ENCODE measurements at places on chromosomes 4 and X.

DNA sequence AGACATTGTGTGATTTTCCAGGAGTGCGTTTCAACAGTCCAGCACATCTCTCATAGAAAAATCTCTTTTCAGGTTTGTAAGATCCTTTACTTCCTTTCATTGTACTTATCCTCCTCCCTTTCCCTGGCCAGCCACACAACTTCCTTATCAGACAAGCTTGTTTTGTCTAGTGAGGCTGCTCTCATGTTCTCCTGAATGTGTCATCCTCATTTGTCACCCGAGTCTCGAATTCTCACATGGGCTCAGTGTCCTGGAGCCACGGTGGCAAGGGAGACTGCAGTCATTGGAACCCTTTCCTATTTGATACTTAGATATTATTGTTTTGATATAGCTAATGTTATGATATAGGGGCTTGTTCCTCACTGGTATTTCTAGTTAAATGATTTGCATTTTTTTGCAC lies 16.9 kb downstream of the SYNPO2 start:
- no peak for DNase-seq

DNA sequence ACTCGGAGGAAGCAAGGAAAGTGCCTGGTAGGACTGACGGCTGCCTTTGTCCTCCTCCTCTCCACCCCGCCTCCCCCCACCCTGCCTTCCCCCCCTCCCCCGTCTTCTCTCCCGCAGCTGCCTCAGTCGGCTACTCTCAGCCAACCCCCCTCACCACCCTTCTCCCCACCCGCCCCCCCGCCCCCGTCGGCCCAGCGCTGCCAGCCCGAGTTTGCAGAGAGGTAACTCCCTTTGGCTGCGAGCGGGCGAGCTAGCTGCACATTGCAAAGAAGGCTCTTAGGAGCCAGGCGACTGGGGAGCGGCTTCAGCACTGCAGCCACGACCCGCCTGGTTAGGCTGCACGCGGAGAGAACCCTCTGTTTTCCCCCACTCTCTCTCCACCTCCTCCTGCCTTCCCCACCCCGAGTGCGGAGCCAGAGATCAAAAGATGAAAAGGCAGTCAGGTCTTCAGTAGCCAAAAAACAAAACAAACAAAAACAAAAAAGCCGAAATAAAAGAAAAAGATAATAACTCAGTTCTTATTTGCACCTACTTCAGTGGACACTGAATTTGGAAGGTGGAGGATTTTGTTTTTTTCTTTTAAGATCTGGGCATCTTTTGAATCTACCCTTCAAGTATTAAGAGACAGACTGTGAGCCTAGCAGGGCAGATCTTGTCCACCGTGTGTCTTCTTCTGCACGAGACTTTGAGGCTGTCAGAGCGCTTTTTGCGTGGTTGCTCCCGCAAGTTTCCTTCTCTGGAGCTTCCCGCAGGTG lies 637 bp downstream of the AR start:
- DNase-seq, result no peak

- no peak for DNase-seq
Observed at GRCh38 chrX:148741441-148741840, 241.0 kb downstream of the AFF2 start.

- DNase-seq, result no peak
Observed at GRCh38 chr4:155609455-155610059, 57.1 kb upstream of the GUCY1A1 start.

DNA sequence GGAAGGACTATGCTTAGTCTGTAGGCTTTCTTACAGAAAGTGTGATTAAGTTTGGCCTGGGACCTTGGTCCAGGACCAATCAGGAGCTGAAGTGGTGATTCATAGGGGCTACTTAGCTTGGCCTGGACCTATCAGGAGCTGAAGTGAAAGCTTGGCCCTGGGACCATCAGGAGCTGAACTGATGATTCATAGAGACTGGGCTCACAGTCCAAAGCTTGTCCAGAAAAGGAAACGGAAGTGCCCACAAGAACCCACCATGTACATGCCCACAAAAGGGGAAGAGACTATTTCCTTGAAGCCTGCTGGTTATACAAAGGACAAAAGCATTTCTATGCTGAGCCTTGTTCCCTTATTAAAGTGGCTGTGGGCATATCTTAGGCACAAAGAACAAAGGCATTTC lies 12.6 kb downstream of the TENT5D start:
- DNase-seq, result no peak

GRCh38 chr4:21374641-21375368 lies 573.8 kb downstream of the KCNIP4 start:
- DNase-seq, result no peak

GRCh38 chr4:121242188-121242750 lies 78.1 kb upstream of the TNIP3 start:
- no peak for DNase-seq

- DNase-seq, result no peak
Observed at GRCh38 chr4:26379837-26380236, 59.0 kb downstream of the RBPJ start.

DNA sequence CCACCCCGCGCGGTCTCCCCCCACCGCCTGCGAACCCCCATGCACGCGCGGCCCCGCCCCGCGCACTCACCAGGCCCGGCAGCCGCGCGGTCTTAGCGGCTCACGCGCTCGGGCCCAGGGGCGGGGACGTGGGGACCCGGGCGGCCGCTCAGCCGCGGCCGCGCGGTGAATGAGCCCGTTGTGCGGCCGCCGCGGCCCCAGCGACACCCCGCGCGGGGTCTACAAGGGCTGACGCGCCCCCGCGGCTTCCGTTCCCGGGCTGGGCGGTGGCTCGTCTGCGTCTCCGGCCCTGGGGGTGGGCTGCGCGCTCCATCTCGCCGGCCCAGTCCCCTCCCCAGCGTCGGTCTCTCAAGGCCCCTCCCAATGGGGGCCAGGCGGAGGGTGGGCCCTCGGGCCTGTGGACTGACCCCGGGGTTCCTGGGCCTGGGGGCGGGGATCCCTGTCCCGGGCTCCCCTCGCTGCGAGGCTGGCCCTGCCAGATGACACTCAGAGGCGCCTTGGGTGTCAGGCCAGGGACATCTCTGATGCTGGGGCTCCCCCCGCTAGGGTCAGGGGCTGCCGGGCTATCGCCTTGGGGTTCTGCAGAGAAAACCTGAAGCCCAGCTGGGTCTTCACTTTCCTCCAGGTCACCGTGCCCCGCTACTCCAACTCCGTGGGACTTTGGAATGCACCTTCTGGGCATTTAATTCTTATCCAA lies 4.3 kb upstream of the SLC26A1 start:
- no peak for DNase-seq

DNA sequence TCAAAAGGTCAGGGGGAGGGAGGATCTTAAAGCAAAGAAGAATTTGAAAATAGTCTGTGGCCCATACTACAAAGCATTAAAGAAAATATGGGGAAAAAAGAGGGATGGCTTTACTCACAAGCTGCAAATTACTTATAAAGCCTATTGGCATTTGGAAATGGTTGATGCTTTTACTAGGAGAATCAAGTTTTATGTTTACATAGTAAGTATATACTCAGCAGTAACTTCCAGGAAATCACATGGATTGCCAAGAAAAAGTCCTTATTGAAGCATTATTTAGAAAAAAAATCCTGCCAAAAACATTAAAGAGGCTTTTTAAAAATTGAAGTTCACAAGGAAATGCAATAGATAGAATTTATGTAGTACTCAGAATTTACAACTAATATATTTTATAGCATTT lies 8.4 kb upstream of the SH3RF1 start:
- DNase-seq, result no peak

DNA sequence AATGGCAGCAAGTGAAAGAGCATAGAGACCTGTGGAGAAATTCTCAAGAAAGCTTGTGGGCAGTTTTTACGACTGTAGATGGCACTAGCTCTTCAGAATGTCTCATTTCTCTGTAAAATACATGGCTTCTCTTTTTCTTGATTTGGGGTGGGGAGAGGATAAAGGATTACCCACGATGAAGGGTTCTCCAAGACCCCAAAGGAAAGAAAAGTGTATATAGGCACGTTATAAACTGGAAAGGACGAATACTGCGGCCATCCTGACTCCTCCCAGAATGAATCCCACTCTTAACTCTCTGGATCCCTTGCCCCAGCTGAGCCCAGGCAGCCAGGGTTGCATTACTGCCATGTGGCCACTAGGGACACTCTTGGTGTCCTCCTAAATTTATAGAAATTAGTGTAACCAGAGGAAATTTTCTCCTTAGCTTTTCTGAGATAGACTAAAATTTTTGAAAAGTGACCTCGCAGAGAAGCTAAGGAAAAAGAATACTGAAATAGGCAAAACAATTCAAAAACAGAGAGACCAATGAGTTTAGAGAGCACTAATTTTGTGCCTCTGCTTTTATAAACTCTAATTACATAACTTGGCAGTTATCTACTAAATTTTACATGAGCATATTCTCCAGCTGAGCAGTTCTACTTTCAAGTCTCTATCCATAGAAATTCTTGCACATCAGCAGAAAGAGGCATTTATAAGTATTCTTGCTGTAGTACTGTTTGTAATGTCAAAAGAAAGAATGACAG lies 37.8 kb upstream of the PCDH19 start:
- peak; percentile 43 for DNase-seq

GRCh38 chrX:39018541-39018940 lies 217.3 kb downstream of the MID1IP1 start:
- DNase-seq, result no peak

DNA sequence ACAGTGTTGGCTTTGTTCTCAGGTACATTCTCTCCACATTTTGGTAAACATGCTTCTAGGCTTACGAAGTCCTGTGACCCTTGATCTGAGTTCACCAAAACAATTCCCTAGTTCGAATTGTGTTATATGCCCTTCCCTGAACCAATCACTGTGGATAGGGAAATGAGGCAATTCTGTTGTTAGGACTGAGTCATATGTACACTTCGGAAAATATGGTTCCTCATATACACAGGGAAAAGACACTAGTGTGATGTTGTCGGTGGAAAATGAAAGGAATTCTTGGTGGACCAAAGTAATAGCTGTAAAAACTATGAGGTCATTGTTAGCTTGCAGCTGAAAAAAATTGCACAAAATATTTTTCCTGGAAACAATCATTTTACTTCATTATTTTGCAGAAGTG lies 46.6 kb upstream of the MAGEC2 start:
- DNase-seq, result no peak

DNA sequence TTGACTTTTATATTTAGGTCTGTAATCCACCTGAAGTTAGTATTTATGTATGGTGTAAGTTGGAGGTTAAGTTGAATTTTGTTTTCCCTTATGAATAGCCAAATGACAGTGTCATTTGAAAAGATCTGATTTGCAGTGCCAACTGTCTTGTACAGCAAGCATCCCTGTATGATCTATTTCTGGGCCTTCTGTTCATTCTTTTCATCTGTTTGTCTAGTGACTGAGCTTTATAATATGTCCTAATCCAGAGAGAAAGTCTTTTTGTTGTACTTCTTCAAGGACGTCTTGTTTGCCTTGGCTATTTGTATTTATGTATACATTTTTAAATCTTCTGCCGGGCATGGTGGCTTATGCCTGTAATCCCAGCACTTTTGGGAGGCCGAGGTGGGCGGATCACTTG lies 39.6 kb downstream of the CDKL5 start:
- no peak for DNase-seq

- peak; percentile 14 for DNase-seq
Observed at GRCh38 chr4:6372649-6373525, 99.5 kb downstream of the PPP2R2C start.

DNA sequence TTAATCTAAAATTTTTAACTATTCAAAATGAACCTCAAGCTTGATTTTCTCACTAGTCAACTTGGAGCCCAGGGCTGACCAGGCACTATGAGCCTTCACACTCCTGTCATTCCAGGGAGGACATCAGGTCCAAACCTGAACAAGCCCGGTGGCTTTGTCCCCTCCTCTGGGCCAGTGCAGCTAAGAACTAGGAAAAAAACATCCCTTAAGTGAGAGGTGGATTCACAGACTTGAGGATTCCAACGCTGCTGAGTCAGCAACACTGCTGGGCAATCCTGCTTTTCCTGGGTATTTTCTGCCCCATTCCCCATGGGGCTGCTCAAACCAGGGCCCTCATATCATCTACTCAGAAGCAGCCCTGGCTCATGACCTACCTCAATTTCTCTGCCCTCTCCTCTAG lies 4.0 kb downstream of the RNF212 start:
- no peak for DNase-seq

GRCh38 chr4:76309939-76310550 lies 3.5 kb downstream of the STBD1 start:
- no peak for DNase-seq

GRCh38 chr4:114082348-114082747 lies 102.9 kb upstream of the ARSJ start:
- no peak for DNase-seq

DNA sequence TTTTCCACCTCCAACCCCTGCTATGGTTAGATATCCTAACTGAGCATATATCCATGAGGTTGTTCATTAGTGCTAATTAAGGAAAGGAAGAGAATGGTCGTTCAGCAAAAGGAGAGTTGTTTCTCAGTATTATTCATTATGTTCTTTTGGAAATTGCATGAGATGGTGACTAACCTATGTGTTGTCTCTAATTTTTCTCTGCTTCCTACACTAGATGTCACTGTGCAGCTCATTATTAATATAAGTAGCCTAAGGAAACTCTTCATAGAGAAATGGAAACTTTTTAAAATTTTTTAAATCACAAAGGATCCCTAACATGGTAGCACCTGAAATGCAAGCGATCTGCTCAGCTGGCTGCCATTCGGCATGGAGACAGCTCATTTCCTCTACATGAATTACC lies 67.7 kb upstream of the FAM9A start:
- no peak for DNase-seq

- no peak for DNase-seq
Observed at GRCh38 chrX:9927698-9928482, 39.3 kb upstream of the CLDN34 start.

DNA sequence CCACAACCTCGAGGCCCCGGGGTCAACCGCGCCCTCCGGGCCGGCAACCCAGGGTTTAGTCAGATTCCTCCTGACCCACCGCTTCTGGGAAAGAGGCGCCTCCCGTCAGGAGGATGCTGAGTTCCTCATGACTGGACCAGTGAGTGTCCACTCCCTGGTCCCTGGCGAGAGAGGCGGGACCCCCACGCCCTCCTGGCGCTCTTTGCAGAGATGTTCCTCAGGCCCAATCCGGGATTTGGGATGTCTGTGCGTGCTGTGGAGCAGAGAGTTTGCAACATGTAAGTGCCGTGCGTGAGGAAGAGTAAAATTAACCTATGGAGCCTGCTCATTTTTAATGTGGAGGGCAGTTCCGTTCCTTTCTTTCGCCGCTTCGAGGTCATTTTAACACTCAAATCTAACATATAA lies 824 bp upstream of the UGDH start:
- DNase-seq, result peak; percentile 54

DNA sequence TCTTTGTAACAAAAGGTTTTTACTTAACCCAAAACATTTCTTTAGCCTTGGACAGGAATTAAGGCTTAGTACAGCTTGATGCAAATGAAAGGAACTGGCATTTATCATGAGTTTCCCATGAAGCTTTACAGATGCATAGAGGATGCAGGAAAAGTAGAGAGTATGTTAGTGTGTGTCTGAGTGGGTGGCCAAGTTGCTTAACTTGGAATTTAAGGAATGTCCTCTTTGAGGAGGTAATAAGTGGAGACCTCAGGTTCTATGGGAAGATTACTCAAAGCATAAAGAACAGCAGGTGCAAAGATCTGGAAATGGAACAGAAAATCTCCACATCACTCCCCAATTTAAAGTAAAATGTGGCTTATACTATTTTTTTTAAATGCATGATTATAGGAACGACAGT lies 457.9 kb downstream of the KCNIP4 start:
- DNase-seq, result no peak

- no peak for DNase-seq
Observed at GRCh38 chr4:41420541-41420940, 117.4 kb upstream of the LIMCH1 start.
